ENCODE measurements at places on chromosomes 3 and 15.

- no peak for DNase-seq
Observed at GRCh38 chr15:40878785-40879184, 4.8 kb upstream of the RHOV start.

DNA sequence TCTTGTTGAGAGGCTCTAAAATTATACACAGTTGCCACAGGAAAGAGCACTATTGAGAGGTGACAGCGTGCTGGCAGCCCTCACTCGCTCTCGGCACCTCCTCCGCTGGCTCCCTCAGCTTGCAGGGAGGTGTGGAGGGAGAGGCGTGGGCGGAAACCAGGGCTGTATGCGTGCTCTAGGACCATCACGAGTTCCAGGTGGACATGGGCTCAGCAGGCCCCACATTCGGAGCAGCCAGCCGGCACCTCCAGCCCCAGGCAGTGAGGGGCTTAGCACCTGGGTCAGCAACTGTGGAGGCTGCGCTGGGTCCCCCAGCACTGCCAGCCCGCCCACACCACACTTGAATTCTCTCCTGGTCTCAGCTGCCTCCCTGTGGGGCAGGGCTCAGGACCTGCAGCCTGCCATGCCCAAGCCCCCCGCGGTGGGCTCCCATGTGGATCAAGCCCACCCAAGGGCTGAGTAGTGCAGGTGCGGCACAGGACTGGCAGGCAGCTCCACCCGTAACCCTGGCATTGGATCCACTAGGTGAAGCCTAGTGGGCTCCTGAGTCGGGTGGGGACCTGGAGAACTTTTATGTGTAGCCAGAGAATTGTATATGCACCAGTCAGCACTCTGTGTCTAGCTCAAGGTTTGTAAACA is 460.6 kb upstream of the ALCAM start:
- DNase-seq = no peak

- no peak for DNase-seq
Observed at GRCh38 chr3:41652931-41653330, 309.0 kb downstream of the ULK4 start.

DNA sequence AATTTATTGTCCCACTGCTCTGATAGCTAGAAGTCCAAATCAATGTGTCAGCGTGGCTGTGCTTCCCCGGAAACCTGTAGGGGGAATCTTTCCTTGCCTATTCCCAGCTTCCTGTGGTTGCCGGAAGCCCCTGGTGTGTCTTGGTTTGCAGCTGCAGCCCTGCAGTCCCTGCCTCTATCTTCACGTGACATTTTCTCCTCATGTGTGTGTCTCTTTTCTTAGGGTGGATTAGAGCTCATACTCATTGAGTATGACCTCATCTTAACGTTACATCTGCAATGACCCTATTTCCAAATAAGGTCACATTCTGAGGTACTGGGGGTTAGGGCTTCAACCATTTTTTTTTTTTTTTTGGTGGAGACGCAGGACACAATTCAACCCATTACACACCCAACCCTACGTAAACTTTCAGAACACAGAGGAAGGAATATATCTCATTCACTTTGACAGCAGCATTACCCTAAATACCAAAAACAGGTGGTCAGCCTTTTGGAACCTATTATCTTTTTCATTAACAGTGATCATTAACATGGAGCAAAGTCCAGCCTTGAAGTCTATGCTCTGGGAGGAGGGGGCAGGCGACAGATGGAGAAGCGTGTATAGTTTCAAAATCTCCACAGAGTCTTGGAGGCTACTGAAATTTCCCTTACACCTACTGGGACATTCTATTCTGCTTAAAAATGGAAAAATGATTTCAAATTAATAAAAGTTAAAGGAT is 88.6 kb downstream of the RYK start:
- DNase-seq = no peak

DNA sequence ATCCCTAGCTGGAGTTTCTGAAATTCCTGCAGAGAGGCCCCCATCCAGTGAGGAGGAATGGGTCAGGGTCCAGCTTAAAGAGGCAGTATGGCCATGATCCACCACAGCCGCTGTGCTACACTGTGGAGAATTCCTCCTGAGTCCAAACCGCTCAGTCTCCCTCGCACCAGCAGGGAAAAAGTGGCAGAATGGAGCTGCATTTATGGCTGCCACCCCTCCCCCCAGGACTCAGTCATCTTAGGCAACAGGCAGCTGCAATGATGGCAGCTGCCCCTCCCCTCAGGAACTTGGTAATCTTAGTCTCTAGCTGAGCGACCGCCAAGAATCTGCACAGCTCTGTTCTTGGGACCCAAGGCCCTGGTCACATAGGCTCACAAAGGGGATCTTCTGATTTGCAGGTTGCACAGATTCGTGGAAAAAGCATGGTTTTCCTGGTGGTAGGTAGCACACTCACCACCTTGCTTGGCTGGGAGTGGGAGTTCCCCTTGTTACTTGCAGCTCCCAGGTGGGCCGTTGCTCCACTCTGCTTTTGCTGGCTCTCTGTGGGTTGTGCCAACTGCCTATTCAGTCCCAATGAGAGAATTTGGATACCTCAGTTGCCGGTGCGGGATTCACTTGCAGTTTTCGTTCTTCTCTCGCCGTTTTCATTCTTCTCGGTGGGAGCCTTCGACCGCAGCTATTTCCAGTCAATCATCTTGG is 204.1 kb downstream of the STXBP5L start:
- no peak for DNase-seq

DNA sequence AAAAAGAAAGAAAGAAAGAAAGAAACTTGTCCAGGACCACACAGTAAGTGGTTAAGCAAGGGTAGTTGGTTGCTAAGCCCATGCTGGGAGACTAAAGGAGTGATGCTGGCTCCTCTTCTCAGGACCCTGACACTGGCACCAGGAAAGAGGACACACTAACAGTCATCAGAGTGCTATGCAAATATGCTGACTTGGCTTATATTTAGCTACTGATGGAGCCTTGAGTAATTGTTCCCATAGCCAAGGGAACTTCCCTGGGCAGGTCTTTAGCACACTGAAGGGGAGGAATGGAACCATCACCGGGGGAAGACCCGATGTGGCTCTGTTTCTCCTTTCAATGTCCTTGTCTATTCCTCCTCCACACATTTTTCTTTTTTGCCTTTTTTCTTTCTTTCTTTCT is 6.2 kb downstream of the TMEM40 start:
- DNase-seq = no peak

- no peak for DNase-seq
Observed at GRCh38 chr15:72858205-72858604, 74.6 kb upstream of the ADPGK start.

- DNase-seq = no peak
Observed at GRCh38 chr3:47225310-47225906, 57.2 kb downstream of the KIF9 start.

- no peak for DNase-seq
Observed at GRCh38 chr3:70180664-70181063, 131.8 kb downstream of the MDFIC2 start.

- DNase-seq = no peak
Observed at GRCh38 chr3:72223116-72223515, 438.2 kb upstream of the PROK2 start.

GRCh38 chr3:36729204-36730056 is 34.9 kb downstream of the DCLK3 start:
- no peak for DNase-seq

DNA sequence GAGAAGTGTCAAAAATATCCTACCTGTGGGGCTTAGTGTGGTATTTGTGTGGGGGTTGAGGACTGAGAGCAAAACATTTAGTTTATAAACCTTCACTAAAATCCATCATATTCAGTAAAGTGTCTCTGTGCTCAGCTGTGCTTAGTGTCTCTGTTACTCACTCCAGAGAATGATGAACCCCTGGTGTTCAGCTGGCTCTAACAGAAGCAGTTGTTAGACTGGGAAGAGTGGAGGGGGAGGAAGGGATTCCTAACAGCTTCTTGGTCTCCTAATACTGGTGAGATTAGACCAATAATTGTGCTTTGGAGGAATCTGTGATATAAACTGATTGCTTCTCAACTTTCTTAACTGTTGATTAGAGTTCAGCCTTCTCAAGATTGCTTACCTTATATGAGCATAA is 1123.5 kb downstream of the ROBO2 start:
- DNase-seq = no peak

DNA sequence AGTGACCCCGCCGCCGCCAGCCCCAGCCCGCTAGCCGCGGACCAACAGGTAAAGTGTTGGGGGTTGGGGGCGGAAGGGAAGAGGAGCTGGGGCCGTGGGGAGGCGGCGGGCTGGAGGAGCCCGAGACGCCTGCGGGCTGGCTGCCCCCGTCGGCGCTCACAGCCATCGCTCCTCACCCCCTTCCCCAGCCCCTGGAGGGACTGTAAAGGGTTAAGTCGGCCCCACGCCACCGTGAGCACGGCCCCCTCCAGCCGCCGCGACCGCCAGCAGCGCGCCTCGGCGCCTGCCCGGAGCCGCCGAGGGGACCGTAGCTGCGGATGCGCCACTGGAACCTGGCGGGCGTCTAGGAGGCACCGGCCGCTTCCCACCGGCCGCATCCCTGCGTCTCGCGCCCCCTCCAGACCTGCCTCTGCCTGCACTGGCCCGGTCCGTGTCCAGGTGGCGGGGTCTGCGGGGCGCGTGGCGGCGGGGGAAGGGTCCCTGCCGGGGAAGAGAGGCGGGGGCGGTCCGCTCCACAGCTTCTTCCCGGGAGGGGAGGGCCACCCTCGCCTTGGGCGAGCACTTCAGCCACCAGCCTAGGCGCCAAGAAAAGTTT is 522 bp downstream of the MED12L start:
- DNase-seq = no peak

GRCh38 chr3:71651625-71652024 is 68.1 kb upstream of the FOXP1 start:
- DNase-seq = no peak

GRCh38 chr3:129412542-129413198 is 15.8 kb downstream of the EFCAB12 start:
- DNase-seq = no peak

- DNase-seq = no peak
Observed at GRCh38 chr15:36133742-36134141, 445.7 kb upstream of the CDIN1 start.

DNA sequence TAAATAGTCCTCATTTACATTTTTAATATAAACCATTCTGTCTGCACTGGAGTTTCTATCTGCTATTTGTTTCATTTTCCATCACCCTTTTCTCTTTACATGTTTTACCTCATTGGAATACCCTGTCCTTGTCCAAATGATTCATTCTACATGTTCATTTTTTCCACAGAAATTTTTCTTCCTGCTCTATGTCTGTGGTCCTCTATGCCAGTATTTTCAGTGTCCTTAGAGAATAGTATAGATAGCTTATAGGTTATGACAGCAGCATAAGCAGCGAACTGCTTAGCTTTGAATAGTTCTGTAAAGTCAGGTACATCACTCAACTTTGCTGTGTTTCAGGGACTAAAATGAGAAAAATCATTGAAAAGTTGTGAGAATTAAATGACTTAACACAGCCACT is 742.3 kb upstream of the CBLB start:
- no peak for DNase-seq

DNA sequence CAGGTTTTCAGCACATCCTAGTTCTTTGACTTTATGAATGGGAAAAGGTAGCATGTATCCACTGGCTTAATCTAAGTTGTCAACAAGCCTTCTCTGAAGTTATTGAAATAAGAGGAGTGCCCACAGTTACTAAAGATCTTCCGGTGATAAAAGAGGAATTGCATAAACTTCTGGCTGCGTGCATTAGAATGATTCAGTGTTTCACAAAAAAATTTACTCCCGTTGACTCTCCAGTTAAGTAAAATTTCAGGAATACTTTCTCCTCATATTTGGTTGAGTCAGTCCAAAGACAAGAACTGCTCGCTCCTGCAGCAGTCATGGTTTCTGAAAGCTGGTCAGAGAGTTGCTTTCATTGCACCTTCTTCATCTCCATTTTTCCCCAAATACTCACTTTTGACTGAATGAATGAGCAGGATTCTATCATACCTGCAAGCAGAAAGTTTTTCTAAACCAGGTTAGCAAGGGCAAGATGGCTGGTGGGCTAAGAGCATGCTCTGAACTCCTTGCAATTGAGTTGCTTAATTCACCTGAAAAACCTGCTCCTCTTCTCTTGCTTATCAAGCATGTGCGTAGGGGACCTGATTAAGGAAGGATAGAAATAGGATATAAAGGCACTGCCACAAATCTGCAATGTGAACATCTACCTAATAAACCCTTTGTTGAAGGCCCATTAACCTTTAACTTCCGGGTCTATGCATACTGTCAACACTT is 64.2 kb upstream of the TIMP4 start:
- DNase-seq = no peak

DNA sequence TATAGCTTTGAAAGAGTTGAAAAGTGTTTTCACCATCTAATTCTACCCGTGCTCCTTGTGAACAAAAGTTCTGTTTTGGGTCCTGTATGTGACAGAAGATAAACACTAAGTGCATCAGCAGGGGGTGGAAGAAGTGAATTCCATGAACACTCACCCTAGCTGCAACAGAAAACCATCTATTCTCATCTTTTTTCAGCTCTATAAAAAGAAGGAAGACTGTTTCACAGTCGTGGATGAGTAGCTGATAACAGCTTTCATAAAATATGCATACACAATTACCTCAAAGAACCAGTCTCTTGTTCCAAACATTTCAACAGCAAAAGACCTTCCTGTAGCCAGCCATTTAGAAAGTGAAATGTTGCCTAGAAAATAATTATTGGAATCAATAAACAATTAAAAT is 281.7 kb upstream of the RASGRP1 start:
- no peak for DNase-seq

DNA sequence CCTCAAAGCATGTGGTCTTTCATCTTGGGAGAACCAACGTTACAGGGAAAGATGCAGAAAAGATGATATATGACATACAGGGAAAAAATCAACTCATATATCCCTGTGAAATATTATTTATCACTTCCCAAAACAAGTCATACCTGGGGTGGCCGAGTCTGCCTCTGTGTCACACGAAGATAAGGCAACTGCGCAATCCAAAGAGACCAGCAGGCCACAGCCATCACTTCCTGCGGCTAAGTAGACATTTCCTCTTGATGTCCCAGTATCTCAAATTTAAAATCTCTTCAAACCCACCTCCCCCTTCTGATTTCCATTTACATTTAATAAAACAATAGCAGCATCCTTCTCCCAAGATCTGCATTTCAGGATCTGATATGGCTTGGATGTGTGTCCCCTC is 71.5 kb downstream of the IGF2BP2 start:
- DNase-seq = no peak

- no peak for DNase-seq
Observed at GRCh38 chr3:187946163-187946691, 201.0 kb upstream of the BCL6 start.

- no peak for DNase-seq
Observed at GRCh38 chr3:121269389-121269788, 276.4 kb downstream of the POLQ start.

- no peak for DNase-seq
Observed at GRCh38 chr3:172562871-172563865, 39.9 kb upstream of the TNFSF10 start.

- DNase-seq = no peak
Observed at GRCh38 chr3:9747267-9747666, 2.5 kb upstream of the OGG1 start.

GRCh38 chr15:82132742-82133141 is 86.9 kb upstream of the MEX3B start:
- DNase-seq = no peak

- DNase-seq = no peak
Observed at GRCh38 chr3:185280572-185281365, 26.9 kb upstream of the EHHADH start.

- DNase-seq = no peak
Observed at GRCh38 chr3:64686446-64686908, 1.3 kb downstream of the ADAMTS9 start.

GRCh38 chr15:35691173-35691761 is 145.3 kb upstream of the DPH6 start:
- no peak for DNase-seq
